GM04503 (cell line): ENCODE measurements at places on chromosomes 6 and 20.

DNA sequence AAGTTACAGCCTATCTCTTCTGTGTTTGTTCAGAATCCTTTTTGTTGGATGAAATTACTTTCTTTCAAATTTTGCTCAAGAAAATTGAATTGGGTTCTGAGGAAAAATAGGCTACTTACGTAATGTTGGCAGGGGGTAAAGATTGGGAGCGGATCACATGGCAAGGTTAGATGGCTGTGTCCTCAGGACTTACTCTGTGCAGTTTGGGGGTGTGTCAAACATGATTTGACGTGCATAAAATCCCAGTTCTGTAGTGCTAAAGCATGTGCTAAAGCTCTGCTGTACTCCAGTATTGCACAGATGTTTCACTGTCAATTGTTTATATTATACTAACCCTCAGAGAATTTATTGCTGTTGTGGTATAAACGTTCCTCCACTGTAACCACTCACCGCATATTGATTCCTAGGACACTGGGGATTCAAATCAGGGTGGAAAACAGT lies 2.6 kb downstream of the NT5E start:
- peak; percentile 49 for DNase-seq

DNA sequence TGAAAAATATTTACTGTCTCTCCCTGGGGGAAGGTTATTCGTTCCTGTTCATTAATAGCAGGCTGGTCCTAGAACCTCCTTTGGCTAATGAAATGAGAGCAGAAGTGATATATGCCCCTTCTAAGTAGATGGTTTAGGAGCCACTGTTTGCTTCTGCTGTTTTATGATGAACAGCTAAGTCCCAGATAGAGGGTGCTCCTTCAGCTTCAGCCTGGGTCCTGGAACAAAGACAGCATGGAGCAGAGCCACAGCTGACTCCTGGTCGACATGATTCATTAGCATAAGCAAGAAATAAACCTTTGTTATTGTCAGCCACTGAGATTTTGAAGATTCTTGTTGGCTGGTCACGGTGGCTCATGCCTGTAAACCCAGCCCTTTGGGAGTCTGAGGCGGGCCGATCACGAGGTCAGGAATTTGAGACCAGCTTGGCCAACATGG lies 47.8 kb upstream of the ARMC2 start:
- DNase-seq: no peak

GRCh38 chr6:51675922-51676275 lies 411.5 kb downstream of the PKHD1 start:
- DNase-seq: no peak

- no peak for DNase-seq
Observed at GRCh38 chr6:16633961-16634360, 127.3 kb downstream of the ATXN1 start.

GRCh38 chr20:51338692-51339440 lies 203.7 kb downstream of the NFATC2 start:
- DNase-seq: no peak

DNA sequence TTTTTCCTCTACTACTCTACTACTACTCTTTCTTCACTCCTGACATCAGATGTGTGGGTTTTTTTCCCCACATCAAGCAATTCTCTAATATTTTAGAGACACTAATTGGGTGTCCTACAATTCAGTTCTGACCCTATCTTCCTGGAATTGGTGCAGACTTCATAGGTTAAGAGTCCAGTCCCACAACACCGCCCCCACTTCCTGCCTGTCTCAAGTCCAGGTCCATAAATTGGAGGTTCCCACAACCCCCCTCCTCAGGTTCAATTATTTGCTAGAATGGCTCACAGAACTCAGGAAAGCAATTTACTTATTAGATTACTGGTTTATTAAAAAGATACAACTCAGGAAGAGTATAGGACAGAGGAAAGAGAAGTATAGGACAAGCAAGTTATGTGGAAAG lies 25.7 kb upstream of the SLC2A12 start:
- DNase-seq: no peak

DNA sequence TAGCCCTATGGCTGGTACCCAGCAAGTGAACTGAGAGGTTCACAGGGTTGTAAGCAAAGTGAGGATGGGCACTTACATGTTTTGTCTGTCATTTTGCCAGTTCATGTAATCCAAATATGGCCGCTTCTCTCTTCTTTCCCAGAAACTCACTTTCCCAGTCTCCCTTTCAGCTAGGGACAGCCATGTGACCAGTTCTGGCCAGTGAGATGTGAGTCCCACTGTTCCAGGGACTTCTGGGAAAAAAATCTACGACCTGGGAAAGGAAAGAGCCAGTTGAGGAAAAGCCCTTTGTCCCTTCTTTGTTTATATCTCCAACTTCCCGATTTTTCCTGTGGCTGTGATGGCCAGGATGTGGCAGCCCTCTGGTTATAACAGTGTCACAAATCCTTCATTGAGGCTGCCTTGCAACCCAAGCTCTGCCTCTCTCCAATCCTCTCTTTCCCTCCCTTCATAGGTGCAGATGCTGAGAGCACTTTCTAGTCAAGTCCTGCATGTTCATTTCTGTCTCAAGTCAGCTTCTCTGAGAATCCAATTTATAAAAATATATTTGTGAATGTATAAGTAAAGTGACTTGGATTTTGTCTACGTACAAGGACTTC lies 148.6 kb upstream of the ZFP64 start:
- no peak for DNase-seq

DNA sequence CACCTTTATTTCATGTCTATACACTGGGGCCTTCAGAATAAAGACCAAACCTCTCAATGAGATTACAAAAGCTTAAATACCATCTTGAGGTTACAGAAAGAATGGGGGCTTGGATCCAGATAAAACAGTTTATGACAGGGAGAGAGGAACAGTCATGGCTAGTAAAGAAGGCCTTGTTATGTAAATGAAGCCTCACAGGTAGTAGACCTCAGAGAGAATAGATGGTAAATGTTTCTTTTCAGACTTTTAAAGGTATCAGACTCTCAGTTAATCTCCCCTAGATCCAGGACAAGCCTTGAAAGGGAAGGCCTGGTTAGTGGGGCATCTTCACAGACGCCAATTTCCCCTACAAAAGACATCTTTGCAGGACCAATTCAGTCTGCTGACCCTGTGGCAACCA lies 1325.6 kb downstream of the HACE1 start:
- no peak for DNase-seq

DNA sequence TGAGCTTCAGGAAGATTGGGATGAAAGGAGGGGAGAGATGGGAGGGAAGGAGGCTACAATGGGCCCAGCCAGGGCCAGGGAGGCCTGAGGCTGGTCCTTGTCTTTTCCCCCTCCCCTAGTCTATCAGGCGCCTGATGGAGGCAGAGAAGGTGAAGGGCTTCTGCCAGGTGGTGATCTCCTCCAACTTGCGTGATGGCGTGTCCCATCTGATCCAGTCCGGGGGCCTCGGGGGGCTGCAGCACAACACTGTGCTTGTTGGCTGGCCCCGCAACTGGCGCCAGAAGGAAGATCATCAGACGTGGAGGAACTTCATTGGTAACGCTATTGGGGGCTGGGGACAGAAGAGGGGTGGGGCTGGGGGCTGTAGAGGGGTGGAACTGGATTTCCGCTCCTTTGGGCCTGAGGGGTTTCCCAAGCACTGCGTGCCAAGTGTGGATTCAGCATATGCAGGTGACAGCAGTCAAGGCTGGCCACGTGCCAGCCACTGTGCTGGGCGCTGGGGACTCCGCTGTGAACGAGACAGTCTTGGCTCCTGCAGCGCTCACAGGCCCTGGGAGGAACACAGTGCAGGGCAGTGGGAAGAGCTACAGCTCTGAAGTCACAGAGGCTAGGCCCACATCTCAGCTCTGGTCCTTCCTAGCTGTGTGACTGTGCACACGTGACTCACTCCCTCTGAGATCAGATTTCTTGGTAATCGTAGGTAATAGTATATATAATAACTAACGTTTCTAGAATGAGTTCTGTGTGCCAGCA lies 22.7 kb downstream of the SLC12A5 start:
- no peak for DNase-seq

DNA sequence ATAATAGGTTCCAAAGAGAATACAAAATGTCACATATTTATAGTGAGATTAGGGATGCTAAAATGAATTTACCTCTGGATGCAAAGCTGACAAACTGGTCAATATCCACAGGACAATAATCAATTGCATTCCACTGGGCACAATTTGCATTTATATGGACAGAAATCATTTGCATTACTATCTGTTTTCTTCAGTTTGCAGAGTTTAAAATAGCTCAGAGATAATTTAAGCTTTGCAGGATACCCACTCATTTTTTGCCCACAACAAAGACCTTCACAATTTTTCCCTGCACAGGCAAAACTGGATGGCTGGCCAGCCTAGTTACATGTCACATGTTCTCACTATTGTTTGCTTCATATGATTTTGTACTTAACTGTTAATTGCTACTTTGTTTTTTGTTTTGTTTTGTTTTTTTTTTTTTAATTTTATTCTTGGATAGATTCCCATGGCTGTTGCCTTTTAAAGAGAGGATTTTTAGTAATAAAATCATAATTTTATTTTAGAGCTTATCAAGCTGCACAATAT lies 483.5 kb downstream of the UTRN start:
- no peak for DNase-seq

- DNase-seq: no peak
Observed at GRCh38 chr6:147707524-147707923, 199.0 kb downstream of the SAMD5 start.

DNA sequence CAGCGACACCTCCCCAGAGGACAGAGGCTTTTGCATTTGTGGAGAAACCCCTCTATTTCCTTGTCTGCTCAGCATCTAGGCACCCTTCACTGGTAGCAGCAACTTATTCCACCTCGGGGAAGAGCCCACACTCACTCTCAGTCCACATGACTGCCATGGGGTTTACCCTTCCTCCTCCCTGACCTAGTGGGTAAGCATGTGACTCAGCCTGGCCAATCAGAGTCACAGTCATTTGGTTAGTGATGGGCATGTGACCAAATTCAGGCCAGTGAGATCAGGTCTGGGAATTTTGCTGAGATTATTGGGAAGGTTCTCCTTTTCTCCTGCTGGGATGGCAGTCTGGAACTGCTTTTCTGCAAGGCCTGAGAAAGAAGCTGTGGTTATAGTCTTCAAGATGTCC lies 145.7 kb upstream of the PHACTR3 start:
- no peak for DNase-seq

DNA sequence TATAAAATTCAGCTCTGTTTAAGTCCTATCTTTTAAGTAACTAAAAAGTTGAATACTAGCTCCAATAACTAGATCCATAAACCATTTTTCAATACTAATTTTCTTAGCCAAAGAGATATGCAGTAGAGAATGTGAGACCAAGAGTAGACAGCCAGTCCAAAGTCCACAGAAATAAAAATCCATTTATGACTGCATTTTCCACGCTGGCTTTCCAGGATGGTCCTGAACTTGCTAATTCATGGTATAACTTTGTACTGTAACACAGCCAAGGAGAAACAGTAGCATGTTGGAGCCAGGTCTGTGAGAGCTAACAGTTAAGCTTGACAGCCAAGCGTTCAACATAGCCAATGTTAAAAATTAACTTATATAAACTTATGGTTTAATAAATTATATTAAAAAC lies 156.2 kb downstream of the GMPR start:
- no peak for DNase-seq

DNA sequence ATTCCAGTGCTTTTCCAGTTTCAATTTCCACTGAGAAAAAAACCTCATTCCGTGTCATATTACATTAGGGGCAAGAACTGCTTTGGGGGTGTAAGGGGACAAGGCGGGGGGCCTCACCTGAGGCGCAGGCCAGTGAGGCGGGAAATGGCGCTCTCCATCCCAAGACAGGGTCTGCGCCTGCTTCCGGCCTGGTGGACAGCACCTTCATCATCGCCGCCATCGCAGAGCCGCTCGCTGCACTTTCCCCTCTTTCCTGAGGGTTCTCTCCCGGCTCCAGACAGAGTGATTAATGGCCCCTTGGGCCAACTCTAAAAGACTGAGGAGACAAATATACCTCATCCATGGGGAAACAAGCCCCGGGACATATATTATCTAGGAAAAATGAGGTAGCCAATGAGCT lies 270.0 kb upstream of the SOX4 start:
- DNase-seq: no peak

GRCh38 chr20:10853176-10853575 lies 179.4 kb upstream of the JAG1 start:
- DNase-seq: no peak

GRCh38 chr20:54097236-54097529 lies 26.8 kb upstream of the BCAS1 start:
- no peak for DNase-seq

- no peak for DNase-seq
Observed at GRCh38 chr20:13264907-13265306, 43.8 kb downstream of the ISM1 start.

GRCh38 chr6:22906091-22906549 lies 336.8 kb downstream of the HDGFL1 start:
- DNase-seq: no peak

DNA sequence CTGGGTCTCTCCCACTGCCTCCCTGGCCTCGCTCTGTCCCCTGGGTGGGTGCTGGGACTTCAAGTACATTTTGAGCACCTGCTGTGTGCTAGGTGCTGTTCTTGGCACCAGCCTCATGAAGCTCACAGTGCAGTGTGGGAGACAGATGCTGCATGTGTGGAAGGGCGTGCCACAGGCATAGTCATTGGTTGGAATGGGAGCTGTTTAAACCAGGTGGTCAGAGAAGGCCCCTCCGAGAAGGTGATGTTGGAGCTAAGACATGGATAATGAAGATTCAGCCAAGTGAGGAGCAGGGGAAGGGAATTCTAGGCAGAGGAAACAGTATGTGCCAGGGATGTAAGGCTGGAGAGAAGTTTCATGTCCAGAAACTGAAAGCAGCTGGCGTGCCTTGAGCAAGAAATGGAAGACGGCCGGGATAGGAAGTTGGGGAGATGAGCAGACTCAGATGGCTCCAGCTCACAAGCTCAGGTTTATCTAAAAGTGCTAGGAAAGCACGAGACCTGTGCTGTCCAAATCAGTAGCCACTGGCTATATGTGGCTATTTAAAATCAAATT lies 9.9 kb downstream of the LPIN3 start:
- DNase-seq: no peak

- DNase-seq: no peak
Observed at GRCh38 chr6:41208439-41209106, 7.6 kb upstream of the TREML2 start.

GRCh38 chr6:40540790-40541189 lies 46.4 kb downstream of the LRFN2 start:
- DNase-seq: no peak

DNA sequence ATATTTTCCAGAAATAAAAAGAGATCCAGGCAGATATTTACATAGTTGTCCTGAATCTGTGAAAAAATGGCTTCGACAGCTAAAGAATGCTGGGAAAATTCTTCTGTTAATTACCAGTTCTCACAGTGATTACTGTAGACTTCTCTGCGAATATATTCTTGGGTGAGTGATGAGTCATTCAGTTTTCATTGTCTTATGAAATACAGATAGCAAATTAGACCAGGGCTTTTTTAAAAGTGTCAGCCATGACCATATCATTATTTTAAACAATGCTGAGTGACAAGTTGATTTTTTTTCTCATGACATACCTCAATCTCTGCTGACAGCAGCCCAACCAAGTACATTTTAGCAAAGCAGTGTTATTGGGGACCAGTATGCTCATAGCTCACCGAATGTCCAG lies 32.8 kb downstream of the TSPYL4 start:
- DNase-seq: peak; percentile 36
